HFFc6 (cell line): ENCODE measurements at places on chromosomes 6 and 20.

DNA sequence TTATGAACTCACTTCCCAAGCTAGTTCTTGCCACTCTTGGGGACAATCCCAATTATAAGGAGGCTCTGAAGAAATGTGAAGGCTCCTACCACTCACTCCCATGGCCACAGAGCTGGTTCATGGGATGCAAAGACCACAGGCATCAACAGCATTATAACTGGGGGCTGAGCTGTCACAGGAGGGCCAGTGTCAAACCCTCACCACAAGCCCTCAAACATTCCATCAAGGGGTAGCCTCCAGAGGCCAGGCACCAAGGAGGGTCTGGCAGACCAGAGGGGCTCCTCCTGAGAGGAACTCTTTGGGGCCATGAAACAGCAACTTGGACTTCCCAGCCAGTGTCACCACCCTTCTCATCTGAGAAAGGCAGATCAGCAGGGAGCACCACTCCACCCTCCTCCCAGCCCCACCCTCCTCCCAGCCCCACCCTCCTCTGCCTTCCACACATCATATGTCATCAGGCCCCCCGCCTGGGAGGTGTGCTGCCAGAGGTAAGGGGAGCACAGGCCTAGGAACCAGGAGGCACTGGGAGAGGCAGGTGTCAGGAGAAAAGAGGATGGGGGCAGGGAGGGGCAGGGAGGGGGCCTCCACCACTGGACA is 1.2 kb upstream of the TSPO2 start:
- no peak for DNase-seq

GRCh38 chr6:138431256-138432062 is 27.4 kb downstream of the HEBP2 start:
- no peak for DNase-seq

- DNase-seq = no peak
Measured at GRCh38 chr6:132971676-132972075, 157.3 kb downstream of the RPS12 start.

DNA sequence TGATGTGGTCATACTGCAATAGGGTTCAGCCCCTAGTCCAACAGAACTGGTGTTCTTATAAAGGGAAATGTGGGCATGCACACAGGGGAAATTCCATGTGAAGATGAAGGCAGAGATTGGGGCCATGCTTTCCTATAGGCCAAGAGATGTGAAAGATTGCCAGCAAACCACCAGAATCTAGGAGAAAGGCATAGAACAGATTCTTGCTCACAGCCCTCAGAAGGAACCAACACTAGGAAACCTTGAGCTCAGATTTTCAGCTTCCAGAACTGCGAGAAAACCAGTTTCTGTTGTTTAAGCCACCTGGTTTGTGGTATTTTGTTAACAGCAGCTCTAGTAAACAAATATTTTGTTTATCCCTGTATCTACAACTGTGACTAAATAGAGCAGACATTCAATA is 197.6 kb upstream of the CITED2 start:
- no peak for DNase-seq

GRCh38 chr6:41103847-41104246 is 31.1 kb downstream of the NFYA start:
- DNase-seq = no peak

DNA sequence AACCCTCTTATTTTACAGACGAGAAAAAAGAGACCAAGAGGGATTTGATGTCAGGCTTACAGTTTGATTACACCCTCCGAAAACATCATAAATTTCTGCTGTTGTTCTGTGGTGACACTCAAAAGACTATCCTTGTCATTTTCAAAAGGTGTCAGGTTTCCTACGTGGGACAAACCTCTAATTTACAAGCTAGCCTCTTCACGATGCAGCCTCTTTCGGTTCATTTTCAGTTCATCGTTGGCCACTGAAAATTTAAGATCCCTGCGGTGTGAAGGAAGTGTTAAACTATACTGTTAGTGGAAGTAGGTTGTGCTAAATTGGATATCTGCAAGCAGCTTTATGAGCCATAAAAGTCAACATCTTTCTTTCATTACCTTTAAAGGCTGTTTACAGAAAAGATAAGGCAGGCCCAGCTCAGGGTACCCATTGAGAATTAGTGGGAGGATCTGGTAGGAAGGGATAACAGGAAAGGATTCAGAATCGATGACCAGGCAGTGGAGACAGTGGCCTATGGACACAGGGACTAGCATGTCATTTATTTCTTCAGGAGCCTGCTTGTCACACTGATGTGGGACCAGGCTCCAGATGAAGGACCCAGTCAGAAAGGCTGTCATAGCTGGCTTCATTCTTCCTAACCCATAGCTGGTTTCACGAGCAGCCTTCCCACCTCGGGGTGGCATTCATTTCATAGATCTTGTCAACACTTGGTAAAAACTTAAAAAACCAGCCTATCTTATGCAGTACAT is 329.1 kb upstream of the SOX4 start:
- DNase-seq = no peak

GRCh38 chr20:37364013-37364926 is 18.3 kb downstream of the SRC start:
- DNase-seq = no peak

DNA sequence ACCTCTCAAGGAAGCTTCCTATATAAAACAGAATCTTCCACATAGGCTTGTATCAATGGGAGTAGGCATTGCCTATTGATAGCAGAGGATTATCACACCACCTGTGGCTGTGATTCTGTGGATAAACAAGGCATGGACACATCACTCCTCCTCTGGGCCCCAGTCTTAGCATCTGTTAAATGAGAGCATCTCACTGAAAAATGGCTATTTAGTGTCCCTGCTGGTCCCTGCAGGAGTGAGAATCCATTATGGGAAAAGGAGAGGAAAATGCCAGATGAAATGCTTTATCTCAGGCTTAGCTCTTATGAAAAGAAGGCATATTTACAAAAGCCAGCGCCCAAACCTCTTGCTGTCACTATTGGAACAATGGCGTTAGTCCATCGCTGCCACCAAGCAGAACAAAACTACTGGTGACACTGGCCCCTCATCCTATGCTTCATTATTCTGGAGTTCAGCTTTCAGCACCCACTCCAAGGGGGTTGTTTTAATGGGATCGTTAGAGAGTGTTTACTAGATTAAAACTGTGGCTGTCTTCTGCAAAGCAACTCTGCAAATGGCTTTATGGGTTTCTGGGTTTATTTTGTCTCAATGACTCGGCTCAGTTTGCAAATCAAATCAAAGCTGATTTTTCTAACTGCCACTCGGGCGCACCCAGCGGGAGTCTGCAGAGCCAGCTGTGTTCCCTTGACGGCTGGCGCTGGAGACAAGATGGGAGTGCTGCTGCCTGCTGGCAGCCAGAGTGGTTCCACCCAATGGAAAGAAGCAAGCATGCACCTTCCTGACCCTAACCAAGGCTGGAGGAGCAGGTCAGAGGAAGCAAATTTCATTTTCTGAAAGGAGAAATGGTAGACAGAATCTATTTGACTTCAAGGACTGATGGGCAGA is 658.8 kb upstream of the CHD6 start:
- no peak for DNase-seq

DNA sequence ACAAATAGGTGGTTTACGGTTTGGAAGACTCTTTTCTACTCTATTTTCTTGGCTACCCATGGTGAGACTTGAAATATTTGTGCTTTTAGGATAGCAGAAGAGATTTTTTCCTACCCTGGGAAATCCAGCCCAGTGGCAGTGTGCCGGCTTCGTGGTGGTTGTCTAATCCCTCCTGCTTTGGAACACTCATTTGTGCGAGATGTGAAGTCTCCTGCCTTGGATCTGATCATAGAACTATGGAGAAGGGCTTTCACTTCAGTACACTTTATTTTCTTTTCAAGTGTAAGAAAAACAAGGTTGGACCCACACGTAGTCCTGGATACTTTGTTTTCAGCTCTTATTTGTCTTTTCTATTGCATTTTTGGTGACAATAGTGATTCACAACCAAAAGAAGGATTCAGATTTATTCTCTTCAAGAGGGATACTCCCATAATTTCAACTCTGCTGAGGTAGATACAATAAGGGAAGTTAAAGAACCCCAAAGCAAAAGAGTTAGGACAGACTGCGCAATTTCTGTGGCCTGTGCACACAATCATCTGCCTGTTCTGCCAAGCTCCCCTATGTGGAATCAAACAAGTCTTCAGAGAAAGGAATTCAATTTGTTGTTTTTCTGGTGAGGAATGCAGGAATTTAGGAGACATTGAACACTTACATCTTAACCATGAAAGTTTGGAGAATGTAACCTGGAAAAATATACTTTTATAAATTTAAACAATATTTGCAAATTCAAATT is 413.2 kb downstream of the GJA1 start:
- DNase-seq = no peak

GRCh38 chr20:1567392-1568162 is 10.1 kb upstream of the SIRPD start:
- peak; percentile 73 for DNase-seq

DNA sequence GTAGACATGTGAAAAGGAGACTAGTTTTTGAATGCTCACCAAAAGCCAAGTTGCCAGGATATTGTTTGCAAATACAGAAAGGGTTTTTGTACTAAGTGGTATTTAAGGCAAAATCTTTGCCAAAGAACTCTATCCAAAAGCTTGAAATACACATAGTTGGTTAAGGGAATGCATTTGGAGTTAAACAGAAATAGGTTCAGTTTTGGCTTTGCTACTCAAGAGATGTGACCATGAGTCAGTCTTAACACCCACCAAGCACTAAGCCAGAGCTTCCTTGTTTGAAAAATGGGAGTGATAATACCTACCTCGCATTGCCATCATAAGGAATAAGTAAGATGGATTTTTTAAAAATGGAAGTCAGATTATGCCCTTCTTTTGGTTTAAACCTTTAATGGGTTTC is 191.7 kb upstream of the LAMP5 start:
- no peak for DNase-seq

DNA sequence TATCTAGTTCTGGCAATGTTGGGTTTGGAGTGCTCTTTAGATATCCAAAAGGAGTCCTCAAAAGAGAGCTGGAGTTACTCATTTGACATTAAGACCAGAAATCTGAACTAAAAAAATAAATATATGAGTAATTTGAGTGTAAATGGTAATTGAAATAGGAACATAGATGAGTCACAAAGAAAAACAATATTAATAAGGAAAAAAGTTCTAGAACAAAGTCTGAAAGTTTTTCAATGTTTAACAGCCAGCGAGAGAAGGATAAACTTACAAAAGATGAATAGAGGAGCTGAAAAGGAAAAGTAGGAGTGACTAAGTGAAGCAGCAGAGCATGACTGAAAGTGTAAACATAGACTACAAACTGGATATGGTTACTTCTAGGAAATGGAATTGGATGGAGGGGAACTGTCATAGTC is 46.8 kb downstream of the EPM2A start:
- peak; percentile 25 for DNase-seq

DNA sequence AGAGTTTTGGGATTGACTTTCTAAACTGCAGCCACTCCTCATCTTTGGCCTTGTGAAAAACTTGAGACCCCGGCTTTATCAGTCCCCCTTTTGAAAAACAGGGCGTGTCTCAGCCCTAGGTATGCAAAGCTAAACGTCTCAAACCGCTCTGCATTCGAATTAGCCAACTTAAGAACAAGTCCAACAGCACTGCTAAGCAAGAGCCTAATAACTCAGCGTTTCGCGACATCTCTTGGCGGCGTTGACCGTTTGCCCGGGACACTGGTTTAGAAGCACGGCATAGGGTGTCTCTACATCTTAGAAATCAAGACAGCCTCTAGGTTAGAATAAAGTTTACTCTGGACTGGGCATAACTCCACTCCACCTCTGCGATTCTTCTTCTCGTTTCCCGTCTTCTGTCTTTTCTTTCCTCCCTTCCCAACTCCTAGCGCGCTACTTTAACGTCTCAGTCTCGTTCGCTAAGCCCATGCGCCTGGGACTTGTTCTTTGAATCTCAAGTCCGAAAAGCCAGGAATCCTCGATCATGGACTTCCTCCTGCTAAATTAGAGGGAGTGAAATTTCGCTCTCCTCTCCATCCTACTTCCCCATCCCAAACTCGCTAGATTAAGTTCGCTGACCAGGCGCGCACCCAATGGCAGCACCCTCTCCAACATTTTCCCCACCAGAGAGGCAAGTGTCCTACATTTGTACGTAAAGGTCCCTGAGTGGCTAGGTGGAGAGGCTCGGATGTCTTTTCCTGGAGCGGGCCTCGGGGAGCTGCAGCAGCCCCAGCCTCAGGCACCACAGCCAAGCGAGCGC is 10.5 kb upstream of the TFAP2A start:
- no peak for DNase-seq

GRCh38 chr6:43763812-43764522 is 6.0 kb upstream of the VEGFA start:
- DNase-seq = no peak

DNA sequence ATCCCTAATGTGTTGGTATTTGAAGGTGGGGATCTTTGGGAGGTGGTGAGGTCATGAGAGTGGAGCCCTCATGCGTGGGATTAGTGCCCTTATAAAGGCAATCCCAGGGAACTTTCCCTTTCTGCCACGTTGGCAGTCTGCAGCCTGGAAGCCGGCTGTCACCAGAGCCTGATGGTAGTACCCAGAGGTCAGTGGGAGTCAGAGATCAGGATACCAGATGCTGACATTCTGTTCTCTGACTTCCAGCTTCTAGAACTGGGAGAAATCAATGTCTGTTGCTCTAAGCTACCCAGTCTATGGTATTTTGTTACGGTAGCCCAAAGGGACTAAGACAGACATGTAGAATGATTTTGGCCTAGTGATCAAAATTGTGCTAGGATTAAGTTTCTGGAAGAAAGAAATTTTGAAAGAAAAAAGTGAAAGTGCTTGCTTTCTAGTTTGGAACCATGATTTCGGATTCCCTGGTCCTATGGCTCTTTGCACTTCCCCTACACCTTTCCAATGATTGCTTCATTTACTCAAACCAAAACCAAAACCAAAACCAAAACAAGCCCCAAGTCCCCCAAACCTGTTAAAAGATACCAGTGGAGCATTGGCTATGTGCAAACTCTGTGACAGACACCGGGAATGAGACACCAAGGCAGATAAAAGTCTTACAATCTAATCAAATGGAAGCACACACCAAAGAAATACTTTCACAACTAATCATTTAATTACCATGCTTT is 173.7 kb upstream of the ZNF217 start:
- DNase-seq = no peak

DNA sequence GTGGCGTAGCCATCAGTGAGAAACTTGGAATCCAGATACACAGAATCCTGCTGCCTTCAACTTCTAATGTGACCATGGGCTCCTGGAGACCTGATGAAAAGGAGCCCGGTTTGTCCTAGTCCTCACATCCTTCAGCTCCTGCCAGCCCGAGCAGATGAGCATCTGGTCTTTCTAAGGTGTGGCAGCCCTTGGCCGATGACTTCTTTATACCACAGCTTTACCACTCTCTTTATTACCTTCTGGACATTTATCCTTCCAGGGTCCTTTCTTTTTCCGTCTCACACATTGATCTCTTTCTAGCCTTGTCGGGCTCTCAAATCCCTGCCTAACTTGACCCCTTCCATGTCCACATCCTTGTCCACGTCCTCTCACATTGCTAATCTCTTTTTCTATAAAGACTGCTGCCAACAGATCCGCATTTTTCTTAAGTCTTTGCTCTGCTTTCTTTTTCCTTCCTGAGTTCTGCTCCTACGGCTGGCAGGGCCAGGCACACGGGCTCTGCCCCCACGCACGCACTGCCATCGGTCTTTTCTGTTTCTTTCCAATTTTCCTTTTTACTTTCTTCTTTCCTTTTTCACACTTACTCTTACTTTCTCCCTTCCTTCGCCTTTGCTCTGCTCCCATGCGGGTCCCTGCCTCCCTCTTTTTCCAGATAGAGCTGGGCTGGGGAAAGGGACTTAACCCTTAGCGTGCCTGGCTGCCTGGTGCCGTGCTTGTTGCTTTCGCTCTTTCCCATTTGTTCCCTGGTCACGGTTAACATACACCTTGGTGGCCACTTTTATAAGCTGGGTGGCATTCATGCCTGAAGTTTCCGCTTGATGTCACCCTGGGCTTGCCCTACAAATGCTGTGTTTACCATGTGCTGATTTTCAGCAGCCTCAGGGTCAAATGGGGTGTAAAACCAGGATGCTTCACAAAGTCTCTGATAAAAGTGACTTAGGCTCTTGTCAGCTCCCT is 9.4 kb upstream of the GMPR start:
- DNase-seq = no peak
